ENCODE measurements at places on chromosomes 5 and 9.
A peak's percentile ranks its signal among the peaks of the same experiment; 100 is the strongest.

GRCh38 chr5:155299386-155300005 is 285.9 kb downstream of the KIF4B start:
- DNase-seq = no peak

DNA sequence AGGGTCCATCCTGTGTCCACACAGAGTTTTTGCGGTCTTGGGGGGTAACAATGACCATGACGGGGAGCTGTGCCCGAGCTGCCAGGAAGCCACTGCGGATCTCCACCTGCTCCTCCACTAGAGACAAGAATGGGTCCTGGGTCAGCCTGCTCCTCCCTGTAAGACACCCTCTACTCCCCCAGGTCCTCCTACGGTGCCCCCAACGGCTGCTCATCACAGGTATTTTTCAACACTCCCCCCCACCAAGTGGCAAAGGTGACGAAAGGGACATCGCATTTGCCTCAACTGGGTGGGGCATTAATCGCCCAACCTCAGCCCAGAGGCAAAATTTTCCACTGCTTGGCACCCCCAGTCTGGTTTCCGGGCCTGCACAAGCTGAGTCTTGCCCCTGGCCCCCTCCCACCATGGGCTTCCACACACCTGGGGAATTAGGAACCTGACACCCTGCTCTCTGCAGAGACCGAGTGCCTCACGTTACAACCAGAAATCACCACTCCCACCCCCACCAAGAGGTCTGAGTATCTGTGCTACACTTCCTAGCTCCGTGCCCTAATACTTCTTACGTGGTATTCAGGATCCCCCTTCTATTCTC is 9.6 kb downstream of the NOL6 start:
- no peak for DNase-seq

- no peak for DNase-seq
These were observed 349.9 kb downstream of the PIK3R1 start for GRCh38 chr5:68565427-68565826.

DNA sequence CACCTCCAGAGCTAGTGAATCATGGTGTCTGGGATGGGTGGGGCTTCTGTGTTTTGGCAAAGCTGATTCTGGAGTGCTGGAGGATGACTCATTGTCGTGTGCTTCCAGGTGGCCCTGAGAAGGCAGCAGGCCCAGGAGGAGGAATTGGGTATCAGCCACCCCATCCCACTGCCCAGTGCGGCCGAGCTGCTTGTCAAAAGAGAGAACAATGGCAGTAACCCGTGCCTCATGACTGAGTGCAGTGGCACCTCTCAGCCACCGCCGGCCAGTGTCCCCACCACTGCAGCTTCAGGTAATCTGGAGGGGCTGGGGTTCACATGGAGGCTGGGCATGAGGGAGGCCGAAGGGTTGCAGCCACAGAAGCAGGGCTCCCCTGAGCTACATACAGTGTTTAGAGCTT is 5.4 kb downstream of the DMRT1 start:
- DNase-seq = no peak

DNA sequence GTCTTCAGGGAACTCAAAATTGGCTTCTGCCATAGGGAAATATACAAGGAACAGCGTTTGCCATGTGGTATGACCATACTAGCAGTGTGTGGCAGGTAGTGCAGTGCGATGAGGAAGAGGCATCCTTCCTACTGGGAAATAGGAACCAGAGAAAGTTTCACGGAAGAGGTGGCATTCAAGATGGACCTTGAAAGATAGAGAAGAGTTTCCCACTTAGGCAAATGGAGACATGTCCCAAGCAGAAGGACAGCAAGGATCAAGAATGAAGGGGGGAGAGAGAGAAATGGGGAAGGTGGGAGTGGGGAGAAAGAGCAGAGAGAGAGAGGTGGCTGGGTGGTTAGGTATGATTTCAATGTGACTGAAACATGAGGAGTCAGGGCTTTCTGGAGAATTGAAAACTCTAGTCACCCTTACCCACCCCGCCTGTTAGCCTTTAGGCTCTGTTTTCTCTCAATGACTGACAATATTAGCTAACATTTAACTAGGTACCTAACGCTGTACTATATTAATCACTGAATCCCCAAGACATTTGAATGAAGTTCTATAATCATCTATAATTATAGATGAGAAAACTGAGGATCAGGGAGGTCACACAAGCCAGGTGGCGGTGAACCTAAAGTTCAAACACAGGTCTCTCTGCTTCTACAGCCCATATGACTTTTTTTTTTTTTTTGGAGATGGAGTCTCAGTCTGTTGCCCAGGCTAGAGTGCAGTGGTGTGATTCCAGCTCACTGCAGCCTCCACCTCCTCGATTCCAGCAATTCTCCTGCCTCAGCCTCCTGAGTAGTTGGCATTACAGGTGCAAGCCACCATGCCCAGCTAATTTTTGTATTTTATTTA is 171.3 kb downstream of the NR3C1 start:
- DNase-seq = no peak

- DNase-seq = no peak
These were observed 24.6 kb downstream of the BICD2 start for GRCh38 chr9:92740009-92740408.

GRCh38 chr5:919356-920000 is 26.8 kb downstream of the TRIP13 start:
- DNase-seq = no peak

DNA sequence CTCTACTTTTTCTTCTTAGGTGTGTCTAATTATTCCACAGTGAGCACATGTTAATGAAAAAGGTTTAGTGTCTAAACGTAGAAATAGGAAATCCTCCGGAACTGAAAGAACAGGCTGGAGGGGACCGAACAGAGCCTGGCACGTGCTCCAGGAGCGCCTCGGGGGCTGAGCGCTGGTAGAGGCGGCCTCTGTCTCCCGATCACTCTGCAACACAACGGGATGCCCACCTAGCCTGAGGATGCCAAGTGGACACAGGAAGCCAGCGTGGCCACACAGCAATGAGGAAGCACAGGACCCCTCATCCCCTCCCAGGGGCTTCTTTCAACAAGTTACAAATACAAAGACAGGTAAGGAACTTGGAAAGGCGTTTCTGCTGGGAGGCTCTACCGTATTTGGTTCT is 19.4 kb downstream of the TRIM7 start:
- DNase-seq = no peak

DNA sequence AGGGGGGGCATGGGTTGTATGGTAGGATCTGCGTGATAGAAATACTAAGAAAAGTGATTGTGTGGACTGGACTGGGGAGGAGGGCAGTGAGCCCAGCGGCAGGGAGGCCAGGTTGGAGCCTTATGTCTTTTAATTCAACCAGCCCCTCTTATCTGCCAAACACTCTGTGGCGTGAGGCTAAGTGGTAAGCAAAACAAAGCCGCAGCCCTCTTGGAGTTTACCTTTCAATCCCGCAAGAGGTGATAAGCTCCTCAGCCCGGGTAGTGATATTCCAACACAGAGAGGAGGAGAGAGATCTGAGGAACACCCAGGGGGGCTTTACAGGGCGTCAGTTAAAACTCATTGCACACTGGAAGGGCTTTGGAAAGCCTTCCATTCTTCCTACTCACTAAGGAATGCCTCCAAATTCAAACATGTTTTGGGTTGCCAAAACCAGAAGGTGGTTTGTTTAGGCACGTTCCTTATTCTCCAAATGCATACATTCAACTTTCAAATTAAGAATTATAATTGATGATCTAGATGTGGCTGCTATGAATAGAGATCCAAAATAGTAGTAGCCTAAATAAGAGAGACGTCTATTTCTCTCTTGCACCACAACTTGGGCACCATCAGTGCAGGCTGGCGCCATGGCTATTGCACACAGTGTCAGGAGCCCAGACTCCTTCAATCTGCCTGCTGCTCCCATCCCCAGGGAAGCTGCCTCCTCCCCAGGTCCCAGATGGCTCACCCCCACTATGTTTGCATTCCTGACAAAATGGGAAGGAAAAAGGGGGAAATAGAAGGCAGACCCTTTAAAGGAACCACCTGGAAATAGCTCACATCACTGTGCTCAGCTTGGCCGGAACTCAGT is 75.1 kb upstream of the FSTL4 start:
- no peak for DNase-seq

DNA sequence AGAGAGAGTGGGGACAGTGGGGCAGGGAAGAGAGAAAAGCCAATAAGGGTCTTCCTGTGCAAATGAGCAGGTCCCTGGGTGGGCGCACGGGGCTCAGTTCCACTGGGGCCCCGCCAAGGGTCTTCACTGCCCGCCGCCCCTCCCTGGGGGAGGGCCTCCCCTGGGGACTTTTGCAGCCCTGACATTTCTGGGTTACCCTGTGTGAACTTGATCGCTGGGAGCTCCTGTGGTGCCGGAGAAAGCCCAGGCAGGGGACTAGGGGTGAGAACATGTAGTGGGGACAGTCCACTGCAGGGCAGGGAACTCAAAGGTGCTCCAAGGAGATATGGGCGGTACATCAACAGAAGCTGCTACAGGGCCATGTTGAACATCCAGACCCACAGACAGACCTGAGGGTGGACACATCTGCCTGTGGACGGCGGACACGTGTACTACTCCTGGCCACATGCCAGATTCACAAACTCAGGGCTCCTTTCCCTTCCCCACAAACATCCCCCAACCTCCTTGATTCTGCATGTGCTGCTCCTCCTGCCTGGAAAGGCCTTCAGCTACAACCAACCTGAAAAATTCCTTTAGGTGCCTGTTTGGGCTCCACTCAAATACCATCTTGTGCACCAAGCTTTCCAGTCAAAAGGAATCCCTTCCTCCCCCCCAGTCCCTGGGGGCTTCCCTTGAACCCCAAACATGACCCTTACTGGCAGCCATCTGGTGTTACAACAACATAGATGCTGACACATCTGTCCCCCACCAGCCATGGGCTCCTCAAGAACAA is 43.0 kb upstream of the NEK6 start:
- DNase-seq = no peak

GRCh38 chr9:111700776-111701175 is 39.4 kb downstream of the GNG10 start:
- DNase-seq = no peak

GRCh38 chr5:14505310-14506139 is 76.1 kb upstream of the OTULINL start:
- no peak for DNase-seq

- DNase-seq = no peak
These were observed 33.5 kb downstream of the SPEF2 start for GRCh38 chr5:35651002-35651756.

- peak; percentile 93 for DNase-seq
These were observed 28.6 kb upstream of the SPATA31E1 start for GRCh38 chr9:87853876-87854579.

DNA sequence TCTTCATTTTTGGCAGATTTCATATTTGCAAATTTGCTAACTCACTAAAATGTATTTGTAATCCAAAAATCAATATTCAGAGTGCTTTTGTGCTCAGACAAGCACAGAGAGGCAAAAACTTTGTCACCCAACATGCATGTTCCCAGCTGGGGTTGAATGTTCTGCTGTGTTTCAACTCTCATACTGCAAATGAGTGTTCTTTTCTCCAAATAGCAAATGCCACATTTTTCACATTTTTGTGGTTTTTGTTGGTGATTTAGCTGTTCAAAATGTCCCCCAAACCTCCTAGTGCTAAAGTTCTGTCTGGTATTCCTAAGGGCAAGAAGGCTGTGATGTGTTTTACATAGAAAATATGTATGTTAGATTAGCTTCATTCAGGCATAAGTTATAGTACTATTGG is 87.3 kb upstream of the PCSK5 start:
- no peak for DNase-seq

GRCh38 chr5:76808141-76808691 is 10.6 kb upstream of the F2RL1 start:
- no peak for DNase-seq

DNA sequence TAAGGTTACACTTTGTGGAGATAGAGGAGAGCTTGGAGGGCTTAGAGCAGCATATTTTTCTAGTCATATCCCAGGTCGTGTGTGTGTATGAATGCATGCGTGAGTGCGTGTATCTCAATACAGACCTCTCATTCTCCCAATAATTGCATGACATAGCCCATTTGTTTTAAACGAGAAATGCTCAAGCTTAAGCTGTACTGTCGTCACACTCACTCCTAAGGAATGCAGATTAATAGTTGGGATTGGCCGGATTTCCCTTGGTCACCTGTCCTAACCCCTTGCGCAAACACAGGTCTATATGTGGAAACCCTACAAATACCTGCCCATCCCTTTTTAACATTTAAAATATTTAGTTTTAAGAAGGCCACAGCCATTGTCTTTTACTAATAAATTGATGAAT is 165.8 kb downstream of the SEMA5A start:
- DNase-seq = no peak

- DNase-seq = no peak
These were observed 78.4 kb upstream of the CKMT2 start for GRCh38 chr5:81154725-81155124.

GRCh38 chr5:998246-999031 is 10.2 kb upstream of the NKD2 start:
- DNase-seq = no peak

DNA sequence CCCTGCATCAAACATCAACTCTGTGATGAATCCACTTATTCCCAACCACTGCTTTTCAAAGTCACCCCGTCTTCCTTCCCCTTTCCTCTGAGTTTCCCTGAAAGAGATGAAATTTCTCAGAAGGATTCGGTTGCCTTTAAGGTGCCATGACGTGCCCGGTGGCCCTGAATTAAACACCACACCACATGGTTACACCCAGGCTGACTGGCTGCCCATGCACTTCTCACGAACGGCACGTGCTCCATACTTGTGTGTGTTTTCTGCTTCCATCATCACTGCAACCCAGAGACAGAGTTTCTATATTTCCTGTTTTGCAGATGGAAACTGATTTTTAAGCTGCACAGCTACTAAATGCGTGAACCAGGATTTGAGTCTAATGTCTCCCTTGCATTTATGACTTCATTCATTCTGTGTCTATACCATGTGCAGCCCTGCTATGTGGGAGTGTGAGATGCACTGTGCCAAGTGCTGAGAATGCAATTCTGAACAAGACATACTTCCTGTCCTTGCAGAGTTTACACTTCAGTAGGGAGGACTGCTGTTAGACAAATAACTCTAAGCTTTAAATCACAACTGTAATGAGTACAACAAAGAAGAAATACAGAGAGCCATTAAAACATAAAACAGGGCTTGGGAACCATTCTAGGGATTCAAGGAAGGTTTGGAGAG is 162.9 kb downstream of the NXNL2 start:
- DNase-seq = no peak

DNA sequence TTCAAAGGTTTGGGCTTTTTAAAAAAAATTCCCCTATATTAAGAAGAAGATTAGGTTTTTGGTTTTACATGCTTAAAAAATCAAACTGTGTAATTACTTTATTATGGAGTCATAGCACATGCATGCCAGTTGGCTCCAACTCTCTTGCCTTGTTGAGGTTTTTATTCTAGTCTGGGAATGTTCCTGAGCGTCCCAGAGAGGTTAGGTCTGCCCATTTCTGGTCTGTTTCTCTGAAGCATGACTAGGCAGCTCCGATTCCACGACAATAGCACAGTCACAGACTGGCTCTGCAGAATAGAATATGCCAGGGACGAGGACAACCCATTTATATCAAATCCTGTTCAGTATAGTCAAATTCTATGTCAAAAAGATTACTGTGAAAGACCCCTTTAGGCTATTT is 217.0 kb downstream of the PCSK5 start:
- DNase-seq = no peak

- DNase-seq = no peak
These were observed 44.0 kb upstream of the IRX4 start for GRCh38 chr5:1926471-1927341.

GRCh38 chr5:59401637-59402036 is 491.9 kb downstream of the PDE4D start:
- no peak for DNase-seq

GRCh38 chr5:168752012-168752411 is 172.8 kb upstream of the PANK3 start:
- DNase-seq = no peak

GRCh38 chr5:165143741-165144140 is 1638.3 kb downstream of the MAT2B start:
- no peak for DNase-seq
